ENCODE measurements at places on chromosomes 5 and 9. TPM values are rescaled to one million over a fixed set of nuclear protein-coding genes. Genes with fewer than 3 reads are reported as not detected.

DNA sequence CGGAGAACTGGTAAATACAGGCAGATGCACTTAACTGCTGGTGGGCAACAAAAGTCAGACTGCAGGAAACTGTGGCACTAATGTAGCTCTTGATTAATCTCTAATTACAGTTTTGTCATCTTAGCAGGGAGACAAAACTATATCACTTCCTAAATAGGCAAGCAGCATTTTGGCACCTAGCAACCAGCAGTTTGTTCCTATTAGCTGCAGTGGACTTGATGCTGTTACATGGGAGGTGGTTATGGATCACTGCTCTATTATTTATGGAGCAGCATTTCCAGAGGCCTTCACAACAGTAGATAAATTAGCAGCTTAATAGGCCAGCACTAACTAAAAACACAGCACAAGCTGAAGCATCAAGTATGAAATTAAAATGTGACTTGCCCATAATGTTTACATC is 518.3 kb upstream of the ITGA1 start:
- peak; percentile 64 for DNase-seq
- no peak overlapping the region for H3K4me3 ChIP-seq
- no peaks in the 10 kb centered on the region for H3K36me3 ChIP-seq
- H3K27me3 ChIP-seq, result no peaks in the 10 kb centered on the region

GRCh38 chr5:51271261-51271660 is 112.0 kb upstream of the ISL1 start:
- no peak overlapping the region for H3K4me3 ChIP-seq
- H3K27me3 ChIP-seq, result no peaks in the 10 kb centered on the region
- H3K4me1 ChIP-seq, result no peaks in the 10 kb centered on the region
- H3K36me3 ChIP-seq, result no peaks in the 10 kb centered on the region

DNA sequence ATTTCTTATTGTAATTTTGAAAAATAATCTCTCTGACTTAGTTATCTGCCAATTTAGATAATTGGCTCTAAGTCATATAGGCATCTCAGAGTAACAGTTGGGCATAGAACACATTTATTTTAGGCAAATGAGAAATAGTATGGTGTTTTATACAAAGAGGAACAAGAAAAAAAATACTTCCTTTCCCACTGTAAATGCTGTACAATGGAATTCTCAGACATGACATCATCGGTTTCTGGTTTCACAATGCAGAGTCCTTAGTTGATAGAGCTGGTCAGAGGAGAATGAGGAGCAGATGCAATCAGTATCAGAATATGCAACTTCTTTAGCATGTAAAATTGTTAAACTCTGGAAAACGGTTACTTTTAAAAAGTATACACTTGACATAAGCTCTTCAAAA is 49.4 kb downstream of the PLK2 start:
- no peaks in the 10 kb centered on the region for H3K4me1 ChIP-seq
- no peak overlapping the region for H3K27ac ChIP-seq
- H3K36me3 ChIP-seq, result no peaks in the 10 kb centered on the region
- no peaks in the 10 kb centered on the region for H3K27me3 ChIP-seq
- H3K4me3 ChIP-seq, result no peak overlapping the region

DNA sequence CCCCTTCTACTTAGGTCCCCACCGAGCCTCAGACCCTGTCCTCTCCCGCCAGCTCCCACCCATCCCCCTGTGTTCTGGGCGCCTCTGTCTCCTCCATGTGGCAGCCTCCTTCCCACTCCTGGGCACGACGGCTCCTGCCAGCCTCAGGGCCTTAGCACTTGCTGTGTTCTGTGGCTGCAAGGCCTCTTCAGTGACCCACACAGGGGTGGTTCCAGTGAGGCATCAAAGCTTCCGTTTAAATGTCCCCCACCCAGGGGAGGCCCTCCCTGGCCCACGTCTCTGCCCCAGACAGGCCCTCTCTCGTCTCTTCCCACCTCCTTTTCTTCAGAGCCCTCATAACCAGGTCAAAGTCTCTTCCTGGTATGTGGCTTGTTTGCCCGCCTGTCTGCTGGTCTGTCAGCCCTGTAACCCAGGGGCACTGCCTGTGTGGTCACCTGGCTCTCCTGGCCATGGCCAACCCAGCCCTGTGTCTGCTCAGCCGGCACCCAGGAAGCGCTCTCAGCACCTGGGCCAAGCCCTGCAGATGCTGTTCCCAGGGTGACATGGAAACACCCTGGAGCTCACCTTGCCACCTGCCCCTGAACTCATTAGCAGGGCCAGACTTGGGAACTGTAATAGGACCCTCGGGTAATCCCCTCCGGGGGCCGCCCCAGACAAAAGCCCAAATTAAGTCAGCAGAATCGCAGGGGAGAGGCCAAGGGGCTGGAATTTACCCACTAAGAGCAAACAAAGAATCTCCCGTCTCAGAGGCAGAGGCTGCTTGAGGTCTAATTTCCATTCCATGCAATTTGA is 33.7 kb downstream of the LHX3 start:
- DNase-seq, result no peak
- H3K36me3 ChIP-seq, result no peaks in the 10 kb centered on the region
- H3K27ac ChIP-seq, result no peak overlapping the region
- peaks cover 30% of the 10 kb centered on the region for H3K27me3 ChIP-seq

DNA sequence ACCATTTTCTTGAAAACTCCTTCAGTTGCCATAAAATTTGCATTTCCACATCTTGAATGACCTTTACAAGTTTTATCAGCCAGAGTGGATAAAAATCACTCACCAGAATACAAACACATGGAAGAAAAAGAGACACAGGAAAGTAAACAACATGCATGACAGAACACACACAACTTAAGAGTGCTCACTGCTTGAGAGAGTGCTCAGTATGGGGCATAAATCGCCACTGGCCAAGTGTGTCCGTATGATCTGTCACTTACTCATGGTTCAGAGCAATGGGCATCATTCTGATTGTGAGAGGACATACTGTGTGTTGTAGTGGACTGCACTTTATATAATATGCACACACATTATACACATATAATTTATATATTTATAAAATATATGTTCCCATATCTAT is 155.6 kb upstream of the NTRK2 start:
- no peak for DNase-seq
- H3K27ac ChIP-seq, result no peak overlapping the region
- H3K4me3 ChIP-seq, result no peak overlapping the region
- H3K36me3 ChIP-seq, result no peaks in the 10 kb centered on the region

DNA sequence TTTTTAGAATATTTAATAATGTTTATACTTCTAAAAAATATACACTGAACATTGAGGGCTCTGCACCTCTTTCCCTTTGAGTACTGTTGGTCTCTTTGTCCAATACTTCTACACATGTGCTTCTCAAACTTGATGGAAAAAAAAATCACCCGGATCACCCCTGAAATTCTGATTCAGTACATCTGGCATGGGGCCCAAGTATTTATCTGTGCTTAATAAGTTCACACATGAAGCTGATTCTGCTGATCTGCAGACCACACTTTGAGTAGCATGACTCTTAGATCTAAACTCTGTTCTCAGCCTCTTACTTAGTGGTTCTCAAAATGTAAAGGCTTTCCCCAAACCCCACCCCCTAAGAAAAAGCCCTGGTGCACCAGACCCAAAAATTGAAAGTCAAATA is 12.0 kb downstream of the RUSC2 start:
- no peaks in the 10 kb centered on the region for H3K27me3 ChIP-seq
- no peaks in the 10 kb centered on the region for H3K36me3 ChIP-seq
- H3K4me3 ChIP-seq, result no peak overlapping the region
- H3K27ac ChIP-seq, result no peak overlapping the region

- H3K4me3 ChIP-seq, result no peak overlapping the region
- H3K36me3 ChIP-seq, result no peaks in the 10 kb centered on the region
- no peak overlapping the region for H3K27ac ChIP-seq
- no peaks in the 10 kb centered on the region for H3K4me1 ChIP-seq
- DNase-seq, result peak; percentile 33
Observed at GRCh38 chr5:174581479-174581878, 142.9 kb upstream of the MSX2 start.

- no peaks in the 10 kb centered on the region for H3K36me3 ChIP-seq
- peak; percentile 39 for DNase-seq
- H3K27ac ChIP-seq, result no peak overlapping the region
- H3K27me3 ChIP-seq, result no peaks in the 10 kb centered on the region
- H3K4me3 ChIP-seq, result no peak overlapping the region
Observed at GRCh38 chr9:12274577-12274976, 418.6 kb upstream of the TYRP1 start.

DNA sequence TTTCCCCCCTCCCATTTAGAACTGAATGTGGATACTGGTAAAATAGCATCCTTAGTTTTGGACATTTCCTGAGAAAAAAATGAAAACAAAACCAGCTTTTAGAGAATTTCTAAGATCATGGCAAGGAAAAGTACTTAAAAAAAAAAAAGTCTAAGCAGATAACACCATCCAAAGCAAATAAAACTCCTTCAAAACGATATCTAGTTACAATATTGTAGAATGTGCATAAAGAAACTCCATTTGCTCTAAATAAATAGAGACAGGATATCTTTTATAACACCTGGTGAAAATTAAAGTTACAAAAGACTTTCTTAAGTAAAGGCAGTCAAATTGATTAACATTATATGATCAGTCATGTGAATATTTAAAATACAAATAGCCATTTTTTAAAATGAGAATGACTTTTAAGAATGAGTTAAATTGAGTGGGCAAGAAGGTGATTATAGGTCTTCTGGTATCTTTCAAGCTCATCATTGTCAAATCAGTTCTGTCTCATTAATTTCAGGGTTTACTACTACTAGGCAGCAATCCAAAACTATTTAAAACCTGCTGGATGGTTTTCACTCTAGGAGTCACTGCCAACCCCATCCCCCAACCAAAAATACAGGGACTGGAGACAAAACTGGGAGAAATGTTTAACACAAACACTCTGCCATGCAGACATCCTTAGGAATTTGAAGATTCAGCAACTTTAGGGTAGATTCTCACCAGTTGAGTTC is 382.6 kb downstream of the ADGRV1 start:
- H3K27me3 ChIP-seq, result no peaks in the 10 kb centered on the region
- no peaks in the 10 kb centered on the region for H3K36me3 ChIP-seq
- peak overlapping the region; percentile 25 for H3K27ac ChIP-seq

DNA sequence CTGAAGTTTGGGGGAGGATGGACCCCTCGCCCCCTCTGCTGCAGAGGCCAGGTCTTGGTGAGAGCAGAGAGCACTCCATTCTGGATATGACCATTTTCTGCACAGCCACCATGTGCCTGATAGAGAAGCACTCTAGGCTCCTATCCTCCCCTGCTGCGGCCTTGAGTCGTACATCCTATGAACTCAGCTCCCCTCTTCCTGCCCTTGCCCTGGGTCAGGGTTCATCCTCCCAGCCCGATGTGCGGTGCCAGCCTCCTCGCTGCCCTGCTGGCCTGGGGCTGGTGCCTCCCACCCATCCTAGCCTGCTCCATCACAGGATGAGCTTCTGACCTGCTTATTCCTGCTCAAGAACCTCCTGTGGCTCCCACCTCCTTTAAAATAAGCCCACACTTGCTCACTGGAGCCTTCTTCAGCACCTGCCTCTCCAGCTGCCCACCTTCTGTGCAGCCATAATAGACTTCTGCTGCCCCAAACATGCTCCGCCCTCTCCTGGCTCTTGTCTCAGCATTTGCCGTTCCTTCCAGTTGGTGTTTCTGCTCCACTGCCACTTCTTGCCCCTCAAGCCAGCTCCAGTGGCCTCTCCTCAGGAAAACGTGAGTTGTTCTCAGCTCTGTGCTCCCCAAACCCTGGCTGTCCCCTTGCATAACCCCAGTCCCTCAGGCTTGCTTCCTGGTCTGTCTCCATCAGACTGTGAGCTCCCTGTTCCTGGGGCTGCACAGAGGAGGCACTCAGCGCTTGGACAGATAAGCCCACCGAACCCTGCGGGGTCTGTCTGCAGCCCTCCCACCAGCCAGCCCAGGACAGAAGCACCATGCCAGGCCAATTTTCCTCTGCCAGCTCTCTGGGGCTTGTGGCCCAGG is 22.3 kb upstream of the TTLL11 start:
- H3K4me1 ChIP-seq, result no peaks in the 10 kb centered on the region
- no peak for DNase-seq
- H3K4me3 ChIP-seq, result no peak overlapping the region
- H3K27me3 ChIP-seq, result peaks cover 26% of the 10 kb centered on the region

GRCh38 chr9:134057751-134058701 is 9.8 kb downstream of the BRD3 start:
- H3K27me3 ChIP-seq, result no peaks in the 10 kb centered on the region
- peaks cover 59% of the 10 kb centered on the region for H3K4me1 ChIP-seq
- H3K27ac ChIP-seq, result no peak overlapping the region
- H3K36me3 ChIP-seq, result peaks cover 4% of the 10 kb centered on the region

- no peaks in the 10 kb centered on the region for H3K27me3 ChIP-seq
- H3K4me3 ChIP-seq, result no peak overlapping the region
- H3K4me1 ChIP-seq, result peaks cover 27% of the 10 kb centered on the region
- no peak for DNase-seq
Observed at GRCh38 chr9:114374936-114375335, 12.8 kb downstream of the AKNA start.

- H3K36me3 ChIP-seq, result no peaks in the 10 kb centered on the region
- no peak for DNase-seq
- H3K27ac ChIP-seq, result no peak overlapping the region
- no peak overlapping the region for H3K4me3 ChIP-seq
- no peaks in the 10 kb centered on the region for H3K27me3 ChIP-seq
Observed at GRCh38 chr5:36482812-36483211, 123.6 kb upstream of the SLC1A3 start.

DNA sequence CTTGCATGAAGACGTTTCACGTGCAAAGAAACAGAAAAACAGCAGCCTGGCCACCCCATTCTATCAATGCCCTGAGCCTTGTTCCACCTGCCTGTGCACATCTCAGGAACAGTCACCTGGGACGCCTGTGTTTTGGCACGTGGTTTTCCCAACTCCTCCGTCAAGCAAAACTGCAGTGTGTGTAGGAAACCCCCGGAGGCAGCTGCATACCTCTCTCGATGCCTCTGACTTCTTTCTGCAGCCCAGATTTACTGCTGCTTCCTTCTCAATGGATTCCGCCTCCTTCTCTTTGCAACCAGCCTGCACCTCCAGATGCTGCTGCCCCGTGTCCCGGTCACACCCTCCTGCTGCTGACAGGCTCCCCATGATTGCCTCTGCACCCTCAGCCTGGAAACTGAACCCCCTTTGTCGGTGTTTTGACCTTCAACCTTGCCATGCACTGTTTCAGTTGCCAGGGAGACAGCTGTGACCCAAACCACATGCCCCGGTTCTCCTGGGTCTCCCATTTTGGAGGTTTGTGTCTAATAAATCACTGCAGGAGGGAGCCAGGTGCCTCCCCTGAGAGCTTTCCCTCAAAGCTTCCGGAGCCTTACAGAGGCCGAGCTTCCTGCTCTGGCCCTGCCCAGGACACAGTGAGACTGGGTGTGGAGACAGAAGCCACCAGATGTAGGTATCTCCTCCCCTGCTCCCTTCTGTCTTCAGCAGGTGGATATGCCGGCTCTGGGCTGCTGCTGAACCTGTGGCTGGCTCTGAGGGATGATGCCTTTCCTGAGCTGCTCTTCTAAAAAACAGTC is 395.5 kb upstream of the IRX1 start:
- H3K4me1 ChIP-seq, result no peaks in the 10 kb centered on the region
- H3K27me3 ChIP-seq, result peaks cover 56% of the 10 kb centered on the region
- no peak for DNase-seq
- no peaks in the 10 kb centered on the region for H3K36me3 ChIP-seq
- H3K4me3 ChIP-seq, result no peak overlapping the region

CD74 gene
- 484 TPM for total RNA-seq

SARDH gene
- total RNA-seq, result not detected

TPPP gene
- 6.7 TPM for total RNA-seq

SLC34A3 gene
- not detected for total RNA-seq
